ENCODE measurements at places on chromosomes 11 and 22.

- no peak for DNase-seq
Measured at GRCh38 chr22:27086080-27087044, 429.0 kb downstream of the MIAT start.

DNA sequence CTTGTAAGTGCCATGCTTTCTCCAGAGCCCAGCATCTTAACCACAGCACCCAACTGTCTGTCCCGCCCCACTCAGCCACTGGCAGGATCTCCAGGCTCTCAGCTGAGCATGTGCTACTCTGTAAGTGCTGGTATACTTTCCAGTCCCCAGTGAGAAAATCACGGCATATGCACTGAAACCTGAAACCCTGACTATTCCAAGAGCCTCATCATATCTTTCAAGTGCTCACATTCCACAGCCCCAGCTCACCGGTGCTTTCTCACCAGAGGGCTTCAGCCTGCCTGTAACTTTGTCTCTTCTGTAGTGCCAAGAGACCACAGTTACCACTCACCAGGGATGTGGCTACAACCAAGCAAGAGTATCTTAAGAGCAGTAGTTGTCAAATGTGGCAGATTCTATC, 24.4 kb upstream of the PAMR1 start:
- DNase-seq, result peak; percentile 97

GRCh38 chr22:16818538-16818937, 6.7 kb downstream of the XKR3 start:
- no peak for DNase-seq

- DNase-seq, result no peak
Measured at GRCh38 chr11:112408517-112408916, 147.9 kb upstream of the PLET1 start.

DNA sequence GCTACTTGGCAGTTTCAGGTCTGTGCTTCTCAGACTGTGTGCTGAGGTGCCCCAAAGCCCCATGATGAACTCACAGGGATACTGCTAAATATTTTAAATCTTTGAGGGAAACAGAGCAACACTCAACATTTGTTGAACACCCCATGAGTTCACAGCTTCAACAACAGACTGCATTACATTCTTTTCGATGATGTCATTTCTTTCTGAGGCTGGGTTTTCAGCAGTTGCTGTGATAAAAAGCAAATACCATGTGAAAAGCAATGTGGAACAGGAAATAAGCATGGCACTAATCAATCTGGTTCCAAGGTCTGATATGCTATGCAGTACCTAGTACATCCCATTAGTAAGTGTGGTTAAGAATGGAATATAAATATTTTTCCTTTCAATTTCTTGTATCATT, 82.7 kb downstream of the RPL27A start:
- peak; percentile 61 for DNase-seq

DNA sequence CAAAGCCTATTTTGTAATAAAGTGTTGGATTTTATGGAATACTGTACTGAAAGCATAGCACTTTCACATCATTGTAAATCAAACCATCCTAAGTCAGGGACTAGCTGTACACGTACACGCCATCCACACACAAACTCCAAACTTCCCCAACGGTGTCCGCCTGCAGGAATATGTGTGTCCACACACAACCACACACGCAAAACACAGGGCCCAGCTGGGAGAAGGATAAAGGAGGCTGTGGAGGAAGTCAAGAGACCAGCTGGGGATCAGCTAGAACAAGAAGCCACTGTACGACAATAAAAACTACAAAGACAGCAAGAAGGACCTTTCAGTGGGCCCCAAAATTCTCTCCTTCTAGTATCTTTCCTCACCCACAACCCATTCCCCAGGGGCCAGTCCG, 1.6 kb downstream of the TRIM29 start:
- DNase-seq, result no peak

GRCh38 chr11:8338138-8338537, 74.5 kb upstream of the LMO1 start:
- DNase-seq, result peak; percentile 53

DNA sequence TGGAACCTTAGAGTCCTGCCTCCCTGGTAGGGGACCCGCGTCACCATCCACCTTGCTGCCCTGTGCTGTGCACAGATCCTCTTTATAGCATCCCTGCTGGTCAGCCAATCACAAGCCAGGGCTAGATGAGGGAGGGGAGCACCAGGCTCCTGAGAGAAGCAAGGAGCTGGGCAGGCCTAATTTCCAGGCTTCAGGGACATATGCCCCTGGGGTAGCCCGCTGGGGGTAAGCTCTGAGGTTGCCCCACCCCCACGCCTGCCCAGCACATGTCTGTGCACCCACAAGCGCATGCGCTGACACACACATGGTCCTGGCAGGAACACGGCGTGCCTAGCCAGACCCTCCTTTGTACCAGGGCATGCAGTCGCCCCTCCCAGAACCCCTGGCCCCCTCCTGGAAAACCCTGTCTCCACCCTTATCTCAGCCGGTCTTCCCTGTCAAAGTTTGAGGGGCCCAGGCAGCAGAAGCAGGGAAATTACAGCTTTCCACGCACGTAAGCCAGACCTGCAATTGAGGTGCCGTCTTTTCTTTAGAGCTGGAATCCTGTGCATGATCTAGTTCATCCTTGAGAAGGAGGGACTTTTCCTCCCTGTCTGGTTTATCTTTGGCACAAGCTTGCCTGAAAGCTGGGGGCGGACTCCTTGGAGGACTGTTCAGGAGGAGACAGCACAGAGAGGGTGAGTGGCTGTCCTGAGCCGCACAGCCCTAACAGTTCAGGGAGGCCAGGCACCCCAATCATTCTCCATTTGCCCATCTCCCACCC, 2.1 kb downstream of the SSTR3 start:
- no peak for DNase-seq

DNA sequence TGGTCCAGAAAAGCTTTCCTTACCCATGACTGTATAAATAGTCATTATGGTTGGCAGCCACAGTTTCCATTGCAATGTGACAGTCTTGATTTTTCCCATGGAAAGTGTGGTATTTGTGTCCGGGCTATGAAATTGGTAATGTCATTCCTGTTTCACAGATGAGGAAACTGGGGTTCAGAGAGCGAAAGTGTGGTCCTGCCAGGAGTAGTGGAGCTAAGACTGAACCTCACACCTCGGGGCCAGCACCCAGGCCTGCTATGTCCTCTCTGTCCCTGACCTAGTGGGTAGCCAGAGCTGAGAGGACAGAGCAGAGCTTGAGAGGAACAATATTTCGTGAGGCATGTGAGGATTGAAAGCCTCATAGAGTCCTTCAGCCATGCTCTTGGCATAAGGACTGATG, 1.2 kb upstream of the YDJC start:
- DNase-seq, result no peak

GRCh38 chr22:40498420-40499208, 128.2 kb downstream of the SGSM3 start:
- peak; percentile 96 for DNase-seq

GRCh38 chr11:30495437-30495836, 90.7 kb downstream of the MPPED2 start:
- no peak for DNase-seq

DNA sequence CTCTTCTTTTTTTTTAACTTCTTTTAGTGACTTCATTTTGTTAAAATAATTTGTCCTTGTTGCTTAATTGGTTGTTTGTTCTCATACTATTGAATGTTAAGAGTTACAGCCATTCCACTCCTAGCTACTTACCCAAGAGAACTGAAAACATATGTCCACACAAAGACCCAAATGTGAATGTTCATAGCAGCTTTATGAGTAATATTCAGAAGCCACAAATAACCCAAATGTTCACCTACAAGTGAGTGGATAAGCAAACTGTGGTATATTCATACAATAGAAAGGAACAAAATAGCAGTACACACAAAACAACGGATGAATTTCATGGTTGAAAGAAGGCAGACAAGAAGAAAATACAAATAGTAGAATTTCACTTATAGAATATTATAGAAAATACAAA, 1.4 kb upstream of the OR4D11 start:
- no peak for DNase-seq

DNA sequence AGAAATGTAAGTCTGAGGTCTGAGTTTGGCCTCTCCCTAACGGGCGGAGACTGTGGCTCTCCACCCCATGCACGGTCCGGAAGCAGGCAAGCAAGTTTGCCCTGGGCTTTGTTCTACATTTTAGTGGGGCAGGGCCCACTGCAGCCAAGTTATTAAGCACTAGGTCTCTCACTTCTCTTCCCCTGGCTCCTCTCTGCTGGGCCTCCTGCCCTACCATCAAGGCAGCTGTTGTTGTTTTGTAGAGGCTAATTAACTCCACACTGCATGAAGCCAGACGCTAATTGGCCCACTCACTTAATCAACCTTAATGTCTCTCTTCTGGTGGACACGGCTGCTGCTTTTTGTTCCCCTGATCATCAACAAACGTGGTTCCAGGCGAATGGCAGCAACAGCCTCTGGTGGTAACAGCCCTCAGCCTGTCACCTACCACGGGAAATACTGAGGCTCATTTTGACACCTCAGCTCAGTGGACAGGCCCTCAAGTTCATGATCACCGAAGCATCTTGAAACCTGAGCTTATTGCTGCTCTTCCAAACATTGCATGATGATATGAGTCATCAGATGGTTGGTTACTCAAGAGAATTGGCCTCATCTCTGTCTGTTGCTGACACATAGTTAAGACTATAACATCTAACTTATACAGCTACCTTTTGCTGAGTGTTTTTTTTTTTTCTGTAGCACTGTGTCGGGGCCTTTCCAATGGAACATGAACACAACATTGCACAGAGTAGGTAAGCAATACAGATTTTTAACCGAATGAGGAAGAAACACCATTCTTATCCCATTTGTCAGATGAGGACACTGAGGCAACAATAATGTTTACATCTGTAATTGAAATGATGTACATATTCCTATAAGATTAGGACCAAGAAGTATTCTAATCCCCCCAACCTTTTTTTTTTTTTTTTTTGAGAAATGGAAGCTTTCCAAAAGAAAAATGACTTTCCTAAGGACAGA, 20.8 kb upstream of the LMO2 start:
- peak; percentile 93 for DNase-seq

DNA sequence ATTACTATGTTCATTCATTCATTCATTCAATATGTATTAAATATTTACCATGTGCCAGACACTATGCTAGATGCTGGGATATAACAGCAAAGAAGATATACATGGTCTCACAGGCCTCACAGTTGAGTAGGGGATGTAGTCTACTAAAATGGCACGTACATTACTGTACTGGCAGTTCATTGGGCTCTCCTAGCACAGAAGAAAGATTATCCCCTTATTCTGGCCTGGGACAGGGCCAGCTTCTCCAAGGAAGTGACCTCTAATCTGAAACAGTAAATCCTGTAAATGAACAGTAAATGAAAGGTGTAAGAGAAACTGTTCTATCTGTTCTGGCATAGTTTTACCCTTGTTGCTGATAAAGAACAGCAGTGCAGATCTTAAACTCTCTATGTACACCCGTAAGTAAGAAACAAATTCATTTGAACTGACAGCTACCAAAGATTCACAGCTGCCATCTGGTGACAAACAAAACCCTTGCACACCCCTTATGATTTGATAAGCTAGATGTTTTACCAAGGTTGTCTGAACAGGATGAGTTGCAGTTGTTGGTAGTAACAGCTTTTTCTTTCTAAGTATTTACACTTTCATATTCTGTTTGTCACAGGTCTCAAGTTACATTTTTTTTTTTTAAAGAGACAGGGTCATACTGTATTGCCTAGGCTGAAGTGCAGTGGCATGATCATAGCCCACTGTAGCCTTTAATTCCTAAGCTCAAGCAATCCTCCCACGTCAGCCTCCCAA, 263.1 kb downstream of the TMEM135 start:
- no peak for DNase-seq

DNA sequence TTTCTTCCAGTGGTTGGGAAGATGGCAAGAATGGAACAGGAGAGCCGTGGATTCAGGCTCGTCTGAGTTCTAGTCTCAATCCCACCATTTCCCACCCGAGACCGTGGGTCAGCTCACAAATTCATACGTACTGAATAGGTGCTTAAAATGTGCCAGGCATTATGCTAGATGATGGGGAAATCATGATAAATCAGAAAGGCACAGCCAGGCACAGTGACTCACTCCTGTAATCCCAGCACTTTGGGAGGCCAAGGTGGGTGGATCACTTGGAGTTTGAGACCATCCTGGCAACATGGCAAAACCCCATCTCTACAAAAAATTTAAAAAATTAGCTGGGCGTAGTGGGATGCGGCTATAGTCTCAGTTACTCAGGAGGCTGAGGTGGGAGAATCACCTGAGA, 7.1 kb downstream of the TRIOBP start:
- peak; percentile 22 for DNase-seq

- DNase-seq, result peak; percentile 70
Measured at GRCh38 chr11:60887556-60887955, 18.8 kb downstream of the PRPF19 start.

GRCh38 chr11:65606876-65607613, 7.0 kb downstream of the MAP3K11 start:
- peak; percentile 74 for DNase-seq

DNA sequence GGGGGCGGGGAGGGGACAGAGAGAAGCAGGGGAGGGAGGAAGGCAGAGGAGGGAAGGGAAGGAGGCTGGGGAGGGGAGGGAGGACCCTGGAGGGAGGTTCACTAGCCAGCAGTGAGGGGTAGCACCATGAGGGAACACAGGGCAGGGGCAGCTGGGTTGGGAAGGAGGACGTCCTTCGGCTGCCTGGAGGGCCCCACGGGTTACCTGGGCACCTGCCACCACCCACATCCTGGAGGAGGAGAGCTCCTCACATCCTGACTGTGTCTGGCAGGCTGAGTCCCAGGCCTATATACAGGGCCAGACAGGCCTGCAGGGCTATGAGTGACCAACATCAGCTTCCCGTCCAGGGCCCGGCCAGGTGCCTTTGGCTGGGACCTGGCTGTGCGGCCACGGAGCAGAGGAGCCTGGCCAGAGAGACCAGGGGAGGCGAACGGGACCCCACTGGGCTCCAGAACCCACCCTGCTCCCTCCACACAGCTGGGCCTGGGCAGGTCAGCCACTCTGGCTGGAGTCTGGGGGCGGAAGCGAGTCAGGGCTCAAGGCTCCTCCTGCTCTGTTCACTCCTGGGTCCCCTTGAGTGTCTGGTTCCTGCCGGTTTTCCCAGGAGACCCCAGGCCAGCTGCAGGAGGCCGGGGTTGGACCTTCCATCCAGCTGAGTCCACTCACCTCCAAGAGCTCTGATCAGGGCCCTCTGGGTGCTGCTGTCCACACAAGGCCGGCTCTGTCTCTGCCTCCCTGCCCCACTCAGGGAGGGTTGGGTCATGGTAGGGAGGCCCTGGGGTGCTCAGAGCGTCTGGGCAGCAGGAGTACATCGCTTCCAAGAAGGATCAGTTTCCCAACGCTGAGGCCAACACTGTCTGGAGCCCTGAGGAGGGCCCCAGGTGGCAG, 677.7 kb downstream of the BRD1 start:
- no peak for DNase-seq
